HuH-7.5 (cell line): ENCODE measurements at places on chromosomes 1 and 21.

DNA sequence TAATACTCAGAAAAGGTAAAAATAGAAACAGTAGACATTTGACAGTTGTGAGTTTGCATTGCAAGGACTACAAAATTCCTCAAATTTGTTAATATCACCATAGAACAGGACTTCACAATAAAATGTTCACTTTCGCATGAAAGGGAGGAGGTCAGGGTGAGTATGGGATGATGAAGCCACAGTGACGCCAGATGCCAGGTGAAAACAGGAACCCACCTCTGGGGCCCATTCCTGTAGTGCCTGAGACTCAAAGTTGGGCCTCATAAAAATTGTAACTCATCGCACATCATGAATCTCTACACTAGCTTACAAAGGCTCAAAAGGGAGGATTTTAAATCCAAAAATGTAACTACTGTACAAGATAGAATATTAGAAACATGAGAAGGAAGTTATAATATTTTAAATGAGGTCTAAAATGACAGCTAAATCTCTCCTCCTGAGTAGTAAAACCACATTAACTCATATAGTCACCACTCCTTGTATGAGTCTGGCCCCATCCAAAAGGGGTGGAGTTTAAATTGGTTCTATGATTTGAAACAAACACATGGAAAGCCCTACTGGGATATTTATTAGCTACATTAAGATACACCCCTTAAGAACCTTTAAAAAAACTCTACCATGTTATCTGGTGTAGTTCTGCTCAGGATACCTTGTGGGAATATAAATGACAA lies 93.7 kb downstream of the ETS2 start:
- no peak for DNase-seq

GRCh38 chr1:227911376-227911775 lies 36.4 kb downstream of the WNT9A start:
- DNase-seq, result no peak

GRCh38 chr1:81484284-81484683 lies 316.4 kb upstream of the ADGRL2 start:
- DNase-seq, result no peak

- no peak for DNase-seq
Measured at GRCh38 chr1:56084246-56084645, 495.1 kb downstream of the PLPP3 start.

GRCh38 chr1:24036088-24036487 lies 56.0 kb upstream of the SRSF10 start:
- DNase-seq, result no peak

GRCh38 chr1:50251702-50252101 lies 143.0 kb downstream of the ELAVL4 start:
- DNase-seq, result no peak

- no peak for DNase-seq
Measured at GRCh38 chr1:31567956-31568570, 8.3 kb upstream of the TINAGL1 start.

DNA sequence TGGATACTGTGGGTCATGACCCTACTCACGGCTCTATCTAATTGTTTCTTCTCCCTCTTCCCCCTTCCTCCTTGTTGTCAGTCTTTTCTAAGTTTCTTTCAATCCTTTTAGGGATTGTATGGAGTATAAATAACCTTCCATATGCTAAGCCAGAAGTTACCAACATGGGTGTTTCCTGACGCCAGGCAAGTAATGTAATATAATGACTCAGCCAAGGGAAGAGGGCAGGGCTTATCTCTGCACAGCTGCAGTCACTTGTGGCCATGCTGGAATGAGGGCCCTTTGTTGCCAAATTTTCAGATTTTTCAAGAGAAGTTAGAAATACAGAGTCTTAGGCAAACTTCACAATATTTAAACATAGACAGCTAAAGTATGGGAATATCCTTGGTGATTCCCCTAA lies 194.6 kb downstream of the ST6GALNAC3 start:
- no peak for DNase-seq

DNA sequence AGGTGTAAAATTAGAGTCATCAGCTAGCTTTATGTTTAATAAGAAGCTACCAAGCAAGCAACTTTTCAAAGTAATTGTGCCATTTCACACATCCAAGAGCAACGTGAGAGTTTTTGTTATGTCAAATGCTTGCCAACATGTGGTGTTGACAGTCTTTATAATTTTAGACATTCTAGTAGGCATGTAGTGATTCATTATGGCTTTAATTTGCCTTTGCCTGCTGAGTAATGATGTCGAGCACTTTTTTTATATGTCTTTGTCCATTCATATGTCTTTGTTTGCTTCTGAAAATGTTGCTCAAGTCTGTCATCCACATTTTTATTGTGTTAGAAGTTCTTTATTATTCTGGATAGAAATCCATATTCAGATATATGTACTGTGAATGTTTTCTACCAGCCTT lies 21.4 kb upstream of the CHIT1 start:
- no peak for DNase-seq

DNA sequence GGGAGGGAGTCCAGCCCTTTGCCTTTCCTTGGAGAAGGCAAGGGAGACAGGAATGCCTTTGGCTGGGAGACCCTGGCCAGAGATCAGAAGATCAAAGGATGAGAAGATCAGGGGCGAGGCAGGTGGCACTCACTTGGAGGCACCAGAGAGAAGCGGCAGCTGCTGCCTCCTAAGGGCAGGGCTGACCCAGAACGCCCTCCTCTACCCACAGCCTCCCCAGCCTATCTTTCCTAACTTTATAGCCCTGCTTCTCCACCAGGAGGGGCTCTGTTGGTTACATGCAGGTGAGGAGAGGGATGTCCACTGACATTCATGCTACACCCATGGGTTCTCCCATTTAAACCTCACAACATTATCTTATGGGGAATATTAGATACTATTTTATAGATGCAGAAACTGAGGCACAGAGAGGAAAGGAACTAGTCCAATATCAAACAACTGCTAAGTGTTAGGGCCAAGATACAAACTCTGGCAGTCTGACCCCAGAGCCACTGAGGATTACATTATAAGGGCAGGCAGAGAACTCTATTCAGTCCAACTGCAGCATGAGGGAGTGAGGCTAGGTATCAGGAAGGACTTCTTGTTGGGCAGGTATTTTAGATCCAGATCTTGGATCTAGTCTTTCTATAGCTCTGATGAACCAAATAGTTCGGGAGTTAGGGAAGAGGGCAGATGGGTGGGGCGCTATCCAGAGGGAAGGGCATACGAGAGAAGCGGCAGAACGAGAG lies 19.9 kb downstream of the LGR6 start:
- no peak for DNase-seq

- no peak for DNase-seq
Measured at GRCh38 chr1:92380867-92381266, 82.0 kb downstream of the RPAP2 start.

DNA sequence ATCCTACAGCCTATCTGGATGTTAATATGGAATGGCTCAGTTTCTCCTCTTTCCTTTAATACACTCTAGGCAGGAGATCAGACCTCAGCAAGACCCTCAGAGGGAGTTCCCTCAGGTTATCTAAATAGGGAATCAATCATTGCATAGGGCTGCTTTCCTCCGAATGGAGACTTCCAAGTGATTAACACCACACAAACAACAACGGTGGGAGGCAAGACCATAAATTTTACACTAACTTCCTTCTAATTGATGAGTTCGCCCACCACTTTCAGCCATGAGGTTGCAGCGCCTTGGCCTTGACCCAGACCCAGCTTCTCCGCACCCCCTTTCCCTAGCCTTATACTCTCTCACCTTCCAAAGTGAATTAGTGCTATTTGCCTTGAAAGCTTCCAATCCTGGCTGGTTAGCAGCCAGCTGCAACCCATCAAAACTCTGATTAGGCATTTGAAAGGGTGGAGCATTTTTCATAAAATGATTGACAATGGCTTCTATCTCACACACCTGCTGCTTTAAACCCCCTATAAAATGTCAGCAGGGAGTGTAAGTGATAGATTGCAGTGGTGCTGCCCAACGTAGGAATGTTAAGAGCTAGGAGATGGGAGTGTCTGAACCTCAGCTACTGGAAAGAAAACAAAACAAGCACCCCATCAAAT lies 534.9 kb upstream of the USP24 start:
- no peak for DNase-seq

DNA sequence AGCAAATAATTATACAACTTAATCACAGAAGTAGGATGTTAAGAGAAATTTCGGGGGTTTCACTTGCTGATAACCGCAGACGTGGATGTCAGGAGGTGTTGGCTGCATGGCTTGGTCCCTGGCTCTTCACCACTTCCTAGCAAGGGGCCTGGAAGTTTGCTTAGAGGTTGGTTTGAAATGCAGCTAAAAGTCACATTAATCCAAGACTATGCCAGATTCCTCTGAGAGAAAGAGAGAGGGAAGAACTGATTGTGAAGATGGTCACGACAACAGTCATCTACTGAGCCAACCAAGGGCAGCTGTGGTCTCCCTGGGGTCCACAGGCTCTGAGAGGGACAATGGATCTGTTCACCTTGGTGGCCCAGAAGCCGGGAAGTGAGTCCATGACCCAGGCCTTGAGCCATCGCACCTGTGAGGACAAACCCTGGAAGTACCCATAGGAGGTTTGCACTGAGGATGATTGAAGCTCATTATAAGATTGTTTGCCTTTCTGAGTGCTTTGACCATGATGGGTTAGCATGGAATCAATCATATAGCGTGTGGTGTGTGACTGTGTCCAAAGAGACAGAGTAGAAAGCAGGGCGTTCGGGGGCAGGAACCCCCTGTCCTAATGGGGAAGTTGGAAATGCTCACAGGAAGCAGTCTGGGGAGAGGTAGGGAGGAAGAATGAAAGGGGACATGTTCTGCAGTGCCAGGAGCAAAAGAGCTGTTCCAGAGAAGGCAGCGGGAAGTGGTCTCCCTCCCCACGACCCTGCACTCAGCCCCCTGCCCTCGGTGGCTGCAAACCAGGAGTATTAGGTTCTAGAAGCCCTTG lies 47.1 kb downstream of the UMODL1 start:
- DNase-seq, result no peak

GRCh38 chr1:143497374-143497747 lies 474.4 kb downstream of the FAM72C start:
- no peak for DNase-seq

- DNase-seq, result no peak
Measured at GRCh38 chr1:80202118-80202517, 1195.6 kb upstream of the ADGRL4 start.

DNA sequence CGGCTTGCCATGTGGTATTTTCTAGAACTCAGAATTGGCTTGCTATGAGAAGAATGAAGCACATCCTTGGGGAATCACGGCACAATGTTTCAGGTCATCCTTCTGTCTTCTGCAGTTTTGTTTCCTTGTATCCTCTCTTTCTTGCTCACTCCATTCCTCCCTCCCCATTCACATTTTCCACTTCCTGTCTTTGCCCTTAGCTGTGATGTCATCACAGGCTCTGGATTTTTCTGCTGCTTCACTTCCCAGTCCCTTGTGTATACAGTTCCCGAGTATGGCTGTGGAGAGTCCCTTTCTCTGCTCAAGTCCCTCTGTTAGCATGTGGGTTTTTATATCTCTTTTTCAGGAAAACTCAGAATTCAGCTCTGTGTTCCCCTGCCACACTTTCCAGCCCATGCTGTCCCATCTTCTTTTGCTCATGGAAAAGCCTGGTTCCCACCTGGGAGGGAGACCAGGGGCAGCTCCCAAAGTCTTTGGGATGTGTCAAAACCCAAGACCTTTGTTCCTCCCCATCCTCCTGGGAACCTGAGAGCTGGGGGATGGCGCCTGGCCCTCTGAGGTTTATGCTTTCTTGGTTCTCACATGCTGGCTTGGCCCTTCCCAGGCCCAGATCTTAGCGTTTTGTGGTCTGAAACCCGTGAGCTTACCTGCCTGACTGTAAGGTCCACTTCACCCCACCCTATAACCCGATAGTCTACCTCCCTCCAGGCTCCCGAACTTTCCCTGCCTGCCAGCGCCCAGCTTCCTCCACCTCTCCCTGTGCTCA lies 4.8 kb upstream of the RGS16 start:
- DNase-seq, result no peak

GRCh38 chr1:94416901-94417727 lies 1.1 kb upstream of the ABCD3 start:
- peak; percentile 20 for DNase-seq

- DNase-seq, result no peak
Measured at GRCh38 chr21:35426897-35427296, 377.8 kb upstream of the RUNX1 start.

DNA sequence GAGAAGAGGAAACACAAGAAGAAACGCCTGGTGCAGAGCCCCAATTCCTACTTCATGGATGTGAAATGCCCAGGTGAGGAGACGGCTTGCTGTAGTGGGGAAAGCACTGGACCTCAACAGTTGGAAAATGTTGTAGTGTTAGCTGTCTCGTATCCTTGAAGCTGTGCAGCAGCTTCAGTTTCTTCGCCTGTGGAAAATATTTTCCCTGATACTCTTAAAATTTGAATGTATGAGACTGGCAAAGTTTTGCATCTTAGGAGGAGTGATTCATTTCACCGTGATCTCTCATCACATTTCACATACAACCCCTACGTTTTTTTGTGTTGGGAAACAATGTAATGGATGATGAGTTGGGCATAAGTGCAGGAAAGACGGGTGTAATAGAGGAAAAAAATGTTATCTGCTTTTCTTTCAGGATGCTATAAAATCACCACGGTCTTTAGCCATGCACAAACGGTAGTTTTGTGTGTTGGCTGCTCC lies 629 bp downstream of the RPS27 start:
- DNase-seq, result no peak

- DNase-seq, result no peak
Measured at GRCh38 chr1:63659448-63659847, 66.2 kb downstream of the PGM1 start.

DNA sequence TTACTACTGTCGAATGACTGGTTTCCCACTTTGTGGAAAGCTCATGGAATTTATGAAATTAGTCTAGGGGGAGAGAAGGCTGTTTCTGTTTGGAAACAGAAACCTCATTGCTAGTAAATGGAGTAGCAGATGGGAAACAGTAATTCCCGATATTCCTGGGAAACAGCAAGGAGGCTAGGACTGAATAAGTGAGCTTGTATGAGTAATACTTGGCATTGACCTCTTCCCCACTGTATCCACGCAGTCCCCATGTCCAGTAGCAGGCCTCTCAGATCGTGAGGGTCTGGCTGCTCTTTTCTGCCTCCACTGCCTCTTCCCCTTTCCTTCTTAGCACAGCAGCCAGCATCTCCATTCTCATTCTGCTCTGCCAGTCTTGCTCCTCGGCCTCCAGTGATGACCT lies 75.5 kb downstream of the PRDM2 start:
- no peak for DNase-seq

- DNase-seq, result no peak
Measured at GRCh38 chr1:109466452-109467300, at the start of gene SYPL2. SYPL2 (plus strand) TSS chr1:109466546; CDS start chr1:109466844, 298 bp downstream.

DNA sequence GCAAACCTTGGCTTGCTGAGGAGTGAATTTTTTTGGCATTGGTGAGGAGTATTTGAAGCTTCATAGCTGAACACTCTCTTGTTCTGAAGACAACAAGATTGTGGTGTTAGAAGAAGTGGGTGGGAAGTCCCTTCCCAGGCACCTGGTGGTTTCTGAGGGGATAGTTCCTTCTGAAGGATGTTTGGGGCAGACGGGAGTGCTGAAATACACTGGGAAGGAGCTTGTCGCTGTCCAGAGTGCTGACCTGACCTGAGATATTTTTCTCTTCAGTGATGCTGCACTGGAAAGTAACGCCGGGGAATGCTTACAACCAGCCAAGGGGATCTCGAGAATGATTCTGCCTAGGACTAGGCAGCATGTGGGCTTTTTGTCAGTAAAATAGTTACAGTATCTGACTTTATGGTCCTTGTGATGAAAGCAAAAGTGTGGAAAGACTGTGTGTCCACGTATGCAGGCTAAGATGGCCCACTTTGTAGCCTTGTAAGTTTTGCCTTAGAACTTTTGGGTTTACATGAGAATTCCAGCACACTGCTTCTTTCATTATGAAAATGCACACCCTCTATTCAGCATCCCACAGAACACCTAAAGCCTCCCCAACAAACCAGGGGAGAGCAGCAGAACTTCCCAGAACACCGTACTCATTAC lies 33.1 kb upstream of the NFASC start:
- DNase-seq, result peak; percentile 49

- no peak for DNase-seq
Measured at GRCh38 chr1:86798608-86799291, 94.4 kb downstream of the SH3GLB1 start.
